ENCODE measurements at places on chromosomes 6 and 20. TPM values are rescaled to one million over a fixed set of nuclear protein-coding genes. Genes with fewer than 3 reads are reported as not detected.

The UNC93A gene
- total RNA-seq = not detected

The OTOR gene
- not detected for total RNA-seq

The GABBR1 gene
- total RNA-seq = 7.1 TPM

The LTV1 gene
- total RNA-seq = 15.4 TPM

The OR5V1 gene
- not detected for total RNA-seq

The SLC22A7 gene
- not detected for total RNA-seq

The MAP1LC3A gene
- total RNA-seq = 30.8 TPM

The MRPL18 gene
- total RNA-seq = 129 TPM

The NKAIN2 gene
- total RNA-seq = not detected

The LY86 gene
- not detected for total RNA-seq

The HLA-DRB5 gene
- total RNA-seq = not detected

The DNMT3B gene
- 1.7 TPM for total RNA-seq

The KCNK15 gene
- not detected for total RNA-seq

The DDRGK1 gene
- 58.3 TPM for total RNA-seq

Measured in myometrial cell (primary cell).